Suprapubic skin (tissue), 4 donors: ENCODE measurements at places on chromosomes 2 and 18. TPM values are rescaled to one million over a fixed set of nuclear protein-coding genes. Genes with fewer than 3 reads are reported as not detected.

The GAL3ST2 gene
- not detected for total RNA-seq

The NAT8 gene
- not detected for total RNA-seq

The MARS2 gene
- total RNA-seq, result 17.3 TPM

The FIGN gene
- 1.6 TPM for total RNA-seq

The MYOM1 gene
- total RNA-seq, result 1.1 TPM

The OTOS gene
- total RNA-seq, result not detected

The CFC1 gene
- not detected for total RNA-seq

The MLPH gene
- total RNA-seq, result 27.2 TPM

The TTN gene
- total RNA-seq, result 2.1 TPM

The BOLL gene
- total RNA-seq, result not detected

The OXER1 gene
- total RNA-seq, result 2.3 TPM

The DSC2 gene
- total RNA-seq, result 36.4 TPM

The DLX1 gene
- 0.44 TPM for total RNA-seq

The RPRM gene
- not detected for total RNA-seq

The ERBB4 gene
- 1.5 TPM for total RNA-seq

The ADGRF3 gene
- total RNA-seq, result 0.48 TPM

The SCN9A gene
- total RNA-seq, result 6.5 TPM

The SLC4A5 gene
- 3.2 TPM for total RNA-seq

The ALPP gene
- not detected for total RNA-seq

The YPEL5 gene
- total RNA-seq, result 129 TPM

The CBLN2 gene
- total RNA-seq, result not detected

The ERFE gene
- total RNA-seq, result not detected

The C2orf66 gene
- total RNA-seq, result not detected

The HOXD4 gene
- 1.9 TPM for total RNA-seq

The SKA1 gene
- total RNA-seq, result 0.89 TPM

The FHOD3 gene
- 13.3 TPM for total RNA-seq
